Upper lobe of left lung (tissue), 6 donors: ENCODE measurements at places on chromosomes 3 and 15. TPM values are rescaled to one million over a fixed set of nuclear protein-coding genes. Genes with fewer than 3 reads are reported as not detected.

- no peak for DNase-seq
Observed at GRCh38 chr15:38535491-38536200, 29.0 kb downstream of the RASGRP1 start.

- peak; percentile 77 for DNase-seq
Observed at GRCh38 chr3:48595526-48596121, 495 bp upstream of the COL7A1 start.

DNA sequence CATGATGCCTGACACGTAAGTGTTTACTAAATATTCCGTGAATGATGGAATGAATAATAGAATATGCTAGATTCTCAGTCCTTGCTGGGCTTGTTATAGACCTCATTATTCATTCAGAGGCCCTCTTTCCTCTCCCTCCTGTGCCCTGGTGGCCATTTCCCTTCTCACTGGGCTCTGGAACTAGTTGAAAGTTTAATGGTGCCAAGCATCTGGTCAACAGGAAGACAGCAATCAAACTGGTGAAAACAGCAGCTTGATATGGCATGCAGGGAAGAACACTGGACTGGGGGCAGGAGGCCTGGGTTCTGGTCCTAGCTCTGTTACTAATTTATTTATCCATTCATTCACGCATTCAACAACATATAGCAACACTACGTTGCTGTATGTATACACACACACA is 3.7 kb upstream of the APOD start:
- DNase-seq, result no peak

- DNase-seq, result no peak
Observed at GRCh38 chr3:65927576-65927975, 111.1 kb downstream of the MAGI1 start.

Gene PLSCR2
- not detected for total RNA-seq

Gene FBXL2
- total RNA-seq, result 8.2 TPM

Gene C3orf49
- not detected for total RNA-seq
